ENCODE measurements at places on chromosomes 12 and 14.

DNA sequence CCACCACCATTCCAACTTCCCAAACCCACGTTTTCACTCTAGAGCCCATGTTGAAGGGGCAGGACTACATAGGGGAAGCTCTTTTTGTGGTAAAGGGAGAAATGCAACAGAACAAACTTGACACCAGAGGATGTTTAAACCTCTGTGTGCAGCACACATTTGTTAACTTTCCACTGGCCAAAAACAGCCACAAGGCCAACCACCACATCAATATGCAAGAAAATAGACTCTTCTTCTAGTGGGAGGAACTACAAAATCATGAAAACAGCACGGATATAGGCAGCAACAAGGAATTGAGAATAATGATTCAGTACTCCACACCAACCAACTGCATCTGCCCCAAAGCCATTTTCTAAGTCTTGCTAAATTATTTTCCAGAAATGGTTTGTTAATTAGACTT is 66.3 kb upstream of the CEP83 start:
- DNase-seq, result no peak

- no peak for DNase-seq
These were observed 83.3 kb downstream of the SCARB1 start for GRCh38 chr12:124780336-124780735.

GRCh38 chr14:61130512-61131260 is 149.6 kb downstream of the SLC38A6 start:
- no peak for DNase-seq

DNA sequence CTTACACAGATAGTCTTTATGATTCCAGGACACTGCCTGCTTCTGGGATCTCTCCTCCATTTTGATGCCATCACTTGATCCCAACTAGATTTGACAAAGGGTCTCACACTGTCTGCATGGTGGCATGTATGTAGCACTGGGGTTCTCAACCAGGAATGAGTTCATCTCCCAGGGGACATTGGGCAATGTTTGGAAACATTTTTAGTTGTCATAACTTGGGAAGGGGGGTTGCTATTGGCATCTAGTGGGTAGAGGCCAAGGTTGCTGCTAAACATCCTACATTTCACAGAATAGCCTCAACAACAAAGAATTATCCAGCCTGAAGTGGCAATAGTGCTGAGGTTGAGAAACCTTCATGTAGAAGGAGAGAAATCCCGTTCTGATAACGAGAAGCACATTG is 376.2 kb downstream of the DPF3 start:
- no peak for DNase-seq

DNA sequence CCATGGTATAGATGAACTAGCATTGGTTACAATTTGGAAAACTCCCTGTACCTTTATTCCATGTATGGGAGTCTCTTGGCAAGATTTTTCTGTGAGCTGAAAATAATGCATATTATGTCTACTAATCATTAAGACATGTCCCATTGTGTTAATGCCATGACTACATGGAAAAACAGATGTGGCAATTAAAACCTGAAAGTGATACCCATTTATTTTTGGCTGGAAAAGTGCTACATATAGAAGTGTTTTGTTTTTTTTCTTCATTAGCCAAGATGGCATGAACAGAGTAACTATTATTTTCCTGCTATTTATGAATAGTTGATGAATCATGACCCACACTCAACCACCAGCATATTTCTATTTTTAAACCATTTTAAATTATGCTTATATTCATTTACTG is 58.2 kb downstream of the ALG10B start:
- no peak for DNase-seq

All from activated T-cell treated with anti-CD3 and anti-CD28 coated beads, Interleukin-2, amount 50 U/mL, for 1 hour (primary cell).